ENCODE measurements at places on chromosomes 1 and 21.

DNA sequence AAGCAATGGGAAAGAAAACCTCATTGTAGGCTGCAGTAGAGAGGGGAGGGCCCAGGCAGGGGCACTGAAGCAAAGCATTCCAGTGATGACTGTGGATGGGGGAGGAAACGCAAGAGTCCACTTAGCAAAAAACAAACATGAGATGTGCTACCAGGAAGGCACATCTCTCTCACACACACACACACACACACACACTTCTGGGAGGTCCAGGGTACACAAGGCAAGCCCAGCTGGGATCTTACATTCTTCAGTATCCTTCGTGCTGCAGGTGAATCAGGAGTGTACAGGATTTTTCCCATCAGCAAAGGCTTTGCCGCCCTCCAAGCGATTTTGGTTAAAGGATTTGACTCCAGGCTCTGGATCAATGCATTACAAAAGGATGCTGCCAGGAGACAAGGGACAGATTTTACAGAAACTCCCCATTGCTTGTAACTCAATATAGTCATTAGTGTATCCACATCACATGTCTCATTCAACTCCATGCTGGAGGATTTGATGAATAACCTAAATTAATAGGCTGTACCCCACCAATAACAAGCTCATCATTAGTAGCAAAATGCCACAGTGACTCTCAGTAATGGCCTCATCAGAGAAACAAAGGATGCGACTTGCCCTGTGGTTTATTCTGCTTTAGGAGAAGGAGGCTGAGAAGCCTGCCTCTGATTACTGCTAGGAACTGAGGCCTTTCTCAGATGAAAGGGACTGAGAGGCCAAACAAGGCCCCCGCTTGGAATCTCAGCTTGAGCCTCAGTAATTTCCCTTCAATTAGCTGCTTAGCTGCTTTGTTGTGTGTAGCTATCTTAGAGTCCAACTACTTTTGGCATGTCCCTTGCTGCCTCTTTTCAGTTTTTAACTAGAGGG lies 41.6 kb downstream of the ABCA4 start:
- H3K4me3 ChIP-seq, result no peak overlapping the region
- H3K36me3 ChIP-seq, result no peaks in the 10 kb centered on the region
- no peaks in the 10 kb centered on the region for H3K4me1 ChIP-seq
- H3K27ac ChIP-seq, result no peak overlapping the region
- no peak for DNase-seq
- H3K27me3 ChIP-seq, result peaks cover 17% of the 10 kb centered on the region

DNA sequence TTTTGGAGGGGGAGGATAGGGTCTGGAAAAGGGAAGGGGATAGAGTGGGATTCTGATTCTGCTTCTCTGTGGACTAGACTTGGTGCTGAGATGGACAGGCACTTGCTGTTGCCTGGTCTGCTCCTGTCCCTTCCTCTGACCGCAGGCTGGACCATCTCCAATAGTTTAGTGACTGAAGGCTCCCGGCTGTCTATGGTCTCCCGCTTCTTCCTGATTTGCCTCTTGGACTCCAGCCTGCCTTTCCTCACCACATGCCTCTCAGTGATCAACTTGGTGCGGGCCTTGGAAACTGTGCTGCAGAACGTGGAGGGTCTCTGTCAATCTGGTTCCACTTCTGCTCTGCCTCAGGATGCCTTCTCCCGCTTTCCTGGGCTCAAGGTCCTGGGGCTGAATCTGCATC lies 6.3 kb upstream of the ZSCAN20 start:
- no peak for DNase-seq
- H3K36me3 ChIP-seq, result no peaks in the 10 kb centered on the region
- peaks cover 5% of the 10 kb centered on the region for H3K27me3 ChIP-seq

- no peak for DNase-seq
- H3K27ac ChIP-seq, result no peak overlapping the region
- no peaks in the 10 kb centered on the region for H3K36me3 ChIP-seq
- no peak overlapping the region for H3K4me3 ChIP-seq
Observed at GRCh38 chr1:246108278-246108925, 398.7 kb downstream of the SMYD3 start.

DNA sequence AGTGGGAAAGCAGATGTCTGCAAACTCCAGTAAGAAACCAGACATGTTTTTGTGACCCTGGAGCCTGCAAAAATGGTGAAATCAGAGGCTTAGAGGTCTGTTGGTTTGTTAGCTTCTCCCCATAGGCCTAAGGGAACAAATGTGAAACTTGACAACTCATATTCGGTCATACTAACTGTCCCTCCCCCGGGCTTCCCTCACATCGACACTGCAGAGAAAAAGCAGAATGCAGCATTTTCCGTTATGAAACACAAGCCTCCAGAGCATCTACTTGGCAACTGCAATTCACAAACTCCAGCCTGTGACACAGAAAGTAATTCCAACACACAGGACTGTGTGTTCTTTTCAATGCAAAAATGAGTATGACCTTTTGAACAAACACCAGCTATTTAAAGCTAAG lies 3.7 kb downstream of the KCNA2 start:
- peaks cover 3% of the 10 kb centered on the region for H3K4me1 ChIP-seq
- H3K27ac ChIP-seq, result no peak overlapping the region
- no peak overlapping the region for H3K4me3 ChIP-seq
- peaks cover 32% of the 10 kb centered on the region for H3K27me3 ChIP-seq

GRCh38 chr1:209675565-209676154 lies 448 bp downstream of the G0S2 start:
- no peak for DNase-seq
- peaks cover 41% of the 10 kb centered on the region for H3K27me3 ChIP-seq
- peaks cover 48% of the 10 kb centered on the region for H3K4me1 ChIP-seq
- no peaks in the 10 kb centered on the region for H3K36me3 ChIP-seq

DNA sequence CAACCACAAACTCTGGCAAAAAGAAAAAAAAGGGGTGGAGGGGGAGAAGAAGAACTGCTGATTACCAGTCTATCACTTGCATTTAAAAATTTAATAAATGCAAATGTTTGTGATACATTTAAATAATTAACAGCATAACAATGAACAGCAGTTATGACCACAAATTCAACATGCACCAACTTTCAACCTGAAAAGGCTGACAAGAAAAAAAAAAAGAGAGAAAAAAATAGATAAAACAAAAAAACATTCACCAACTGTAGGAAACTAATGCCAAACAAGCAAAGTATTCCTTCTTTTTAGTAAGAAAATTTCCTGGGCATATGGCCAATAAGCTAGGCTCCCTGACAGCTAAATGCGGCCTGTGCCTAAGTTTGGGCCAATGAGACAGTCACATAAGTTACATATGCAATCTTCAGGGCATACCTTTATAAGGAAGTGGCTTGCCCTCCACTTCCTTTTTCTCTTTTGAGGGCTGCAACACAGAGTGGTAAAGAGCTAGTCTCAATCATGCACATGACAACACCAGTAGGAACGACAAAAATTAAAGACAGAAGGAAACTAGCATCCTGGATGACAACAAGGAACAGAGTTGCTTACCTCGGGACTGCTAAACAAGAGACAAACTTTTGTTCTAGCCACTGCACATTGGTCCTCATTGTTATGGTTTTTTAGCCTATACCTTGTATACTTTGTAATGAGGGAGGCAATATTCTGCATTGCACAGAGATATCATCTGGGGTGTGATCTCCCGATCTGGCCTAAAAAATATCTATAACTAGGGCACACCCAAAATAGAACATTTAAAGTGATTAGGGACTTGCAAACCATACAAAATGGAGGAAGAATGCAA lies 24.2 kb upstream of the PHTF1 start:
- peaks cover 53% of the 10 kb centered on the region for H3K4me1 ChIP-seq
- peak; percentile 32 for DNase-seq
- H3K4me3 ChIP-seq, result peak overlapping the region; percentile 84
- no peaks in the 10 kb centered on the region for H3K27me3 ChIP-seq

GRCh38 chr1:39976732-39977131 lies 21.8 kb downstream of the MFSD2A start:
- H3K27me3 ChIP-seq, result peaks cover 2% of the 10 kb centered on the region
- H3K36me3 ChIP-seq, result no peaks in the 10 kb centered on the region
- H3K27ac ChIP-seq, result no peak overlapping the region

DNA sequence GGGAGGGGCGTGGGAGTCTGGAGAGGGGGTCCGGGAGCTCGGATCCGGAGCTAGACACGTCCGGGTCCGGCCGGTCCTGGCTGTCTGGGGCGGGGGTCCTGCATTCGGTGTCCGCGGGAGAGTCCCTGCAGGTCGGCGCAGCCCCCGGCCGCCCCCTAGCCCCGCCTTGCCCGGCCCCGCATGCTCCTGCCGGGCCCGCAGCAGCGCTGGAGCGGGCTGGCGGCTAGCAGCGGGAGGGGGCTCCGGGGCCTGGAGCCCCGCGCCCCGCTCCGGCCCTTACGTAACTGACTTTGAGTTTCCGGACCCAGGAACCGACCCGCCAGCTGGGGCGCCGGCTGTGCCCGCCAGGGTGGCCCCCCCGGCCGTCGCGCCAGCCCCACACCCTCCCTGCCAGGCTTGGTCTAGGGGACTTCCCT lies 26.9 kb upstream of the EPB41 start:
- H3K27ac ChIP-seq, result peak overlapping the region; percentile 81
- H3K27me3 ChIP-seq, result no peaks in the 10 kb centered on the region
- peaks cover 35% of the 10 kb centered on the region for H3K4me1 ChIP-seq
- peaks cover 4% of the 10 kb centered on the region for H3K36me3 ChIP-seq
- DNase-seq, result no peak

DNA sequence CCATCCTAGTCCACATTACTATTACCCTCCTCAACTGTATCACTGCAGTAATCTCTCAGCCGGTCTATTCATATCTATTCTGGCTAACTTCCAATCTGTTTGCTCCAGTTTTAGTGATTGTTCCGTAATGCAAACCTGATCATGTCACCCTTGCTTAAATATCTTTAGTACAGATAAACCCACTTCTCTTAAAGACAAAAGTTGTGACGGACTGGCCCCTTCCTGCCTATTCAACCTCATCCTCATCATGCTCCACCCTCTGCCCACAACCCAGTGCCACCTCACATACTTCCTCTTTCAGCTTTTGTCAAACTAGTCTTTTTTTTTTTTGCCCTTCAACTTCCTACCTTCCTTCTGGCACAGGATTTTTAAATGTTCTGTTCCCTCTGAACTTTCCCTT lies 2.8 kb upstream of the C1orf162 start:
- DNase-seq, result peak; percentile 64
- no peaks in the 10 kb centered on the region for H3K27me3 ChIP-seq
- no peak overlapping the region for H3K4me3 ChIP-seq
- peaks cover 28% of the 10 kb centered on the region for H3K4me1 ChIP-seq

DNA sequence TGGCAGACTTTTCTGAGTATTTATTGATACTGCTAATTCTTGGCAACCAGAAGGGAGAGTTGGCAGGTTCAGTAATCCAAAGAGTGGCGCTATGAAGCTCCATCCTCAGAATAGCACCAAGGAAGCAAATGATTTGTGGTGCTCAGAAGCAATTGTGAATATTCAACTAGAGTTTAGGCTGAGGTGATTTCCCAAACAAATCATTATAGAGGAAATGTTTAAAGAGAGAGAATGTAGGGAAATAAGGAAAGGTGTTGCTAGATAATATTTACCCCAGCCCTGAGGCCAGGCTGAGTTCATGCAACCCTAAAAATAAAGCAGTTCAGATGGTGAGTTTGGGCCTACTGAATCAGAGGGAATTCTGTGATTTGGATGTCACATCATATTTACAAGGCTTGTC lies 363.4 kb upstream of the PLXNA2 start:
- H3K27ac ChIP-seq, result no peak overlapping the region
- no peak for DNase-seq
- peaks cover 7% of the 10 kb centered on the region for H3K4me1 ChIP-seq

DNA sequence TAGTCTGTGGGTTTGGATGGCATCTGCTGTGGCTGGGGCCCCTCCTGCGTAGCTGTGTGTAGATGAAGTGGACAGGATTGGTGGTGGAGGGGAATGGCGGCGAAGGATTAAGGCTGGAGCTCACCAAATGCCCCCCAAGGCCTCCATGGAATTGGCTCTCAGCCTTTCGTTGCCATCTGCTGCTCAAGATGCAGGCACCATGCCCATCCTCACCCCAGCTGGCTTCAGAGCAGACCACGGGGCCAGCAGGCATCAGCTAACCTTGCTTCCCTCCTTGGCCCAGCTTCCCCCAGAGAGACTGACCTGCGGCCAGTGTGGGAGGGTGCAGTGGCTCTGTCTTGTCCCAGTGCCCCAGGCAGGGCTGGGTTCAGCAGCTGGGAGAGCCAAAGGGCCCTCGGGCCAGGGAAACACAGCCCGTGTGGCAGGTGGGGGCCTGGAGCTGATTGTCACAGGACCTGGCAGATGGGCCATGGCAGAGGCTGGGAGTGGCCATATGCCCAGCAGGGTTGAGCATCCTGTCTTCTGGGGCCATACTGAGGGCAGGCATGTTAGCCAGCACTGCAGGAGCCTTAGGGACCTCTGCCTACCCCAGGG lies 66.8 kb upstream of the ACTL8 start:
- no peaks in the 10 kb centered on the region for H3K4me1 ChIP-seq
- no peak for DNase-seq
- H3K27ac ChIP-seq, result no peak overlapping the region
- no peak overlapping the region for H3K4me3 ChIP-seq
- no peaks in the 10 kb centered on the region for H3K27me3 ChIP-seq
